Forelimb muscle (tissue), 1 donor: ENCODE measurements at places on chromosomes 2 and 18.

GRCh38 chr2:85675427-85675826 lies 7.4 kb upstream of the SFTPB start:
- DNase-seq = no peak

- no peak for DNase-seq
Measured at GRCh38 chr2:50606145-50606544, 425.8 kb downstream of the NRXN1 start.

DNA sequence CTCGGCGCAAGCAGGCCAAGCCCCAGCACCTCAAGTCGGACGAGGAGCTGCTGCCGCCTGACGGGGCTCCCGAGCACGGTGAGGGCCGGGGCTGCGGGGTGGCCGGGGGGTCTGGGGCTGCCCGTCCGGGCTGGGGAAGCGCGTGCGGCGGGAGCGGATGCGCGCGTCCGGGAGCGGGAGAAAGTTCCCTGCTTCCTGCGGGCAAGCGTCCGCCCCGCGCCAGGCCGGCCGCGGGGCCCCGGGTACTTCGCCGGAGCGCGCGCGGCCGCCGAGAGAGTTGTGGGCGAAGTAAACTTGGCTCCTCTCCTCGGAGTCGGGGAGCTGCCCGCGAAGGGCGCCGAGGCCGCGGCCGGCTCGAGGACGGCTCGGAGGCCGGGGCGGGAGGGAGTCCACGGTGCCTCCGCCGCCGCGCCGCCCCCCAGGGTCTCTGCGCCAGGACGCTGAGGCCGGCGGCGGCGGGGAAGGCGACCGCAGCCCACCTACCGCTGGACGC lies 707 bp downstream of the SALL3 start:
- no peak for DNase-seq

DNA sequence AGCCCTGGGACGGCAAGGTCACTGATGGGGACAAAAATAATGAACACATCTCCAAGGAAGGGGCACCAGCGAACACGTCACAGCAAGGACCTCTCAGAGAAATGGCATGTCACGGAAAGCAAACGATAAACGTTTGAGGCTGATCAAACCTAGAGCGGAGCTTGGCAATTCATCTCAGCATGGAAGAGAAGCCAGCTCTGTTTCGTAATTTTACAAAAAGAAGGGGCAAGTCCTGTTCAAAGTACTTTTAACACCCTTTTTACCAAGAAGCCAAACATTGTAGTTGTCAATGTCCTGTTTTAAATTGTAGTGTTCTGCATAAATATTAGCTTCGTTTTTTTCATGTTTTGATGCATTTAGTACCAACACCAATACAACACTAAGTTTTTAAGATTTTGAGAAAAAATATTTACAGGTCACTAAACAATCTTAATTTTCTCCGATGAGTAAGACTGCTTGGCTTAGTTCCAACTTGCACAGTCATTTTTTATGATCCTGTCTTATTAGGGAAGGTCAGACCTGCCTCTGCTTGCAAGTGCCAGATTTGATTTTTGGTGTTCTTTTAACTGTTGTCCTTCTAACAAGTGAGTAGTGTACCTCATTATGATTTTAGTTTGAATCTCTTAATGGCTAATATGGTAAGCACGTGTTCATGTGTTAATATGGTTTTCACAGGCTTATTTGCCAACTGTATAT lies 818.5 kb upstream of the SALL3 start:
- no peak for DNase-seq

GRCh38 chr2:207149249-207150213 lies 16.2 kb downstream of the KLF7 start:
- DNase-seq = no peak

- DNase-seq = no peak
Measured at GRCh38 chr18:36769611-36770314, 59.0 kb downstream of the TPGS2 start.

- no peak for DNase-seq
Measured at GRCh38 chr2:26561918-26562810, 79.0 kb downstream of the CIB4 start.

DNA sequence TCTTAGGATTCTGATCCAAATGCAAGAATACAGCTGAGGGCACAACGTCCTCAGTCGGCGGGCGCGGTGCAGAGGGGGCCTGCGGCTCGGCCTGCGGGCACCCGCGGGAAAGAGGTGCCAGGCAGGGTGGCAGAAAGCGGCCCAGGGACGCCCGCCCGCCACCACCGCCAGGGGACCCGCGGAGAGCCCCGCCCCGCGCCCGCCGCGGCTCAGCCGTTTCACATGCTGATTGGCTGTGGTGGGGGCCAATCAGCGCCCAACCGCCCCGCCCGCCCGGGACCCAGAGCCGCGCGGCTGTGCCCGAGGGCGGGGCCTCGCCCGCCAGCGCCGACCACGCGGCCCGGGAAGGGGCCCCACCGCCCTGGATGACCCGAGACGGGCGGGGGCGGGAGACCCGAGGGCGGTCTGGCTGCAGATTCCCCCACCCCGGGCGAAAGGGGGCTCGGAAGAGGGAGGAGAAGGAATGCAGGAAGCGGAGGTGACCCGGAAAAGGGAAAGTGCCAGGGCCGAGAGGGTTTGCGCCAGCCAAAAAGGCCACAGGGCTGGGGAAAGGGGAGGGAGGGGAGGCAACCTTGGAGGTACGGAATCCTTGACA lies 8.0 kb downstream of the IRS1 start:
- no peak for DNase-seq

- DNase-seq = no peak
Measured at GRCh38 chr2:47864566-47864965, 41.7 kb downstream of the FBXO11 start.

DNA sequence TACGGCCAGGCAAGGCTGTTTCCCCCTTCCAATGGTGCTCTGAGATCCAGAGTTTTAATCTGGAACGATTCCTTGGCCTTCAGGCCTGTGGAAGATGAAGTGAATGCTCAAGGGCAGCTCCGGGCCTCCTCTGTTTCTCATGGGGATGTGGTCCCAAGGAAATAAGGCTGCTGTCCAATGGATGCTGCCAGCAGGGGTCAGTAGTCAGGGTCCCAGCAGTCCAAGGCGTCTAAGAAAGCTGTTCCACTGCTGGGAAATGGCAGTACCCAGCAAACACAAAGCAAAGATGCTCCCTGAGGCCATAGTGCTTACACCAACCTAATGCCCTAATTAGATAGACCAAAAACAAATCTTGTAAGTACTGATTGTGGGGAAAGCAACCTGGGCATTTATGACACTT lies 12.5 kb downstream of the NMS start:
- no peak for DNase-seq

DNA sequence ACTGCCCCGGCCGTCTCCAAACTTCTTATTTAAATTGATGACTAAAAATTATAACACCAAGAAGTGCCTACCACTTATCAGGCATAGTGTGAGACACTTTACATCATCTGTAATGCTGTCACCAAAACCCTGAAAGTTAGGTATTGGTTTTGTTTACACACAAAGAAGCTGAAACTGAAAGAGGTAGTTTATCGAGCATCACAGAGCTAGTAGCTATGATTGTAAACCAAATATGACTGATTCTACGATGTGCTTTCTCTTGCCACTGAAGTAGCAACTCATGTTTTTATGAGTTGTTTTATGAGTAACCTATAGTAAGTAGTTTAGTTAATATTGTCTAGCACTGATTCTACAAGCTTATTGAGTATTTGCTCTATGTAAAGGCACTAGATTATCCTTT lies 31.5 kb downstream of the DYNC1I2 start:
- DNase-seq = no peak

DNA sequence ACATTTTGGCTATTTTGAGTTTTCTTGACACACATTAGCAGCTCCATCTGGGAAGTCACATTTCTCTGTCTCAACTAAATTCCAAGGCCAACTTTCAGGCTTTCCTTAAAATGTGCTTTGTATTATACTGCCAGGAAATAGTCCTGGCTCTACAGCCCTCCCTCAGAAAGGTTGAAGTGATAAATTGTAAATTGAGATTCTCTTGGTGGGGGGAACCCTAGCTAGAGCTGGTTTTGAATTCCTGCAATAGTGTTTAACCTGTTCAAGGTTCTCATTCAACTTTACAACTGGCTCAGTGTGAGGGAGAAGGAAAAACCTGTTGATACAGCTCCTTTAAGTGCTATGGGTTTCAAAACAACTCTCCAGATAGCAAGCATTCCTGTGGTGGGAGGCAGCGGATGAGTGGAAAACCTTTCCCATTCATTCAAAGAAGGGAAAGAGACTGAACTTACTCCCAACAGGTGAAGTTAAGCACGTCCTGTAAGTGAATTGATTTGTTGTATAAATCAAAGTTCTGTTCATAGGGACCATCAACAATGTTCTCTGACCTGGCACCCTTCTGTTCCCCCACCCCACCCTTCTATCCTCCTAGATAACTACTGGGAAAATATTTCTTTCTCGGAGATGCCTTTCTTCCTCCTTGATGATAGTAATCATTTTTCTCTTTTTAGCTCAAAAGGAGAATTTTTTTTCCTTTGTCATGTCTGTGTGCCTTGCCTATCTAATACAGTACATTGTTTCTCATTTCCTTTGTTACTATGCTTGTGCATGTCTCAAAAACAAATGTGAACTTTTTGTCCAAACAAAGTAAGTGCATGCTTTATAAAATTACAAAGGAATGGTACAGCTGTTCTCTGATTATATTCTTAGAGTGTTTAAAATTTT lies 44.2 kb upstream of the SLC39A10 start:
- DNase-seq = no peak

GRCh38 chr2:12287220-12287751 lies 429.4 kb upstream of the TRIB2 start:
- no peak for DNase-seq

DNA sequence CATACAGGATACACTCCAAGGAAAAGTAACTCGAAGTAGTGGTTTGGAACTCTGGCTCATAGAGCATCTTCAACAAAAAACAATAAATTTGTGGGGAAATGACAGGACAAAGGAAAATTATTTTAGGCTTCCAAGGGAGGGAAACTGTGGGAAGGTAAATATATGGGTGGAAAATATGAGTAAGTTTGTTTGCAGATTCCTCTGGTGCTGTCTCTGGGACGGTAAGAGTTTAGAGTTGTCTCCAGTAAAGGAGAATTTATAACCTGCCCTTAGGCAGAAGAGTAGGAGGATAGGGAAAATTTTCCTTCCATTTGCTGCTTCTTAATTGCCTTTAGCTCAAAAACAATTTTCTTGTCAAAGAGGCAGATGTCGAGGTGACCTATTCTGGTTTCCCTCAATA lies 19.3 kb downstream of the HNMT start:
- no peak for DNase-seq

- no peak for DNase-seq
Measured at GRCh38 chr2:27059141-27059820, 7.8 kb downstream of the AGBL5 start.

GRCh38 chr18:78860117-78860516 lies 119.5 kb upstream of the SALL3 start:
- no peak for DNase-seq

DNA sequence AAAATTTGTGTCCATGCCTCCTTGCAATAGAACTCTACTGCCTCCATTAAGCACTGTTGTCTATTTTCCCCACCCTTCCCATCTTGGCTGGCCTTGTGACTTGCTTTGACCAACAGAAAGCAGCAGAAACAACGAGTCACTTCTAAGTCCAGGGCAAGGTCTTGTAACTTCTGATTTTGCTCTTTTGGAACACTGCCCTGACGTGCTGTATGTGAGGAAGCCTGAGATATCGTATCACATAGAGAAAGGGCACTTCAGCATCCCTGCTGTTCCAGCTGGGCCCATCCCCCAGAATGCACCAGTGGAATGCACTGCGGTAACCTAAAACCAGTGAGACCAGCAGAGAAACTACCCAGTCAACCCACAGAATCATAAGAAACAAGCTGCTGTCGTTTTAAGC lies 28.1 kb downstream of the NCKAP1 start:
- DNase-seq = no peak

DNA sequence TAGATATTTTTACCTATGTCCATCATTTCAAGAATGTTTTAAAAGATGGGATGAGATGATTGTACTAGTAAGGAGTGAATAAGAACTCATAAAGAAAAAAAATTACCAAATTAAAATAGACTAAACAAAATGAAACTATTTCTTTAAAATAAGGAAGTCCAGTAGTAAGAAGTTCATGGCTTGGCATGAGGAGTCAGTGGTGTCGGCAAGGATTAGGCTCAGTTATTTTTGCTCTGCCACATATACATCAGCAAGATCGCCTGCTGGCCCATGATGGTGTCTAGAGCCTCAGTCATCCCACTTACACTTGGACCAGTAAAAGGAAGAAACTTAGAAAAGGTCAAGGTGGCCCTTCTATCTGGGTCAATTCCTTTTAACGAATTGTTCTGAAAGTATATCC lies 300.9 kb upstream of the SLC8A1 start:
- DNase-seq = no peak

DNA sequence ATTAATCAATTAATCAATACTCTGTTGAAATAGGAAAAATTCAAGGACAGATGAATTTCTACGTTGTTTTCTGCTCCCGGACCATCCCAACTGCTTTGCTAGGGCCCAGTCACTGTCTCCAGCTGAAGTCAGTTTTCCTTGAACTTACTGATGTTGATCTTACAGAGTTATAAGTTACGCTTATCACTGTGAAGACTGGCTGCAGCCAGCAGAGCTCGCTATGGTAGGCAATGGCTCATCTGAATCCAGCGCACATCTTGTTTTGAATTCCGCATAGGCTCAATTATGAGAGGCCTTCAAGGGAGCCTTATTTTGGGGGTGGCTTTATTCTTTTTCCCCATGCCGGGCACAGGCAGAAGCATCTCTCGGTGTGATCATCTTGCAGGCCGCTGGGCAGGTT lies 2.7 kb downstream of the MC2R start:
- no peak for DNase-seq

- no peak for DNase-seq
Measured at GRCh38 chr2:234392041-234392615, 104.8 kb downstream of the ARL4C start.

GRCh38 chr2:238857959-238858358 lies 10.1 kb downstream of the TWIST2 start:
- DNase-seq = no peak

GRCh38 chr2:224039770-224040440 lies 819 bp upstream of the SERPINE2 start:
- DNase-seq = no peak

- DNase-seq = no peak
Measured at GRCh38 chr2:1907291-1907690, 163.0 kb upstream of the PXDN start.
